ENCODE measurements at places on chromosomes 16 and 17.

GRCh38 chr17:11503308-11504035, 94.8 kb upstream of the DNAH9 start:
- DNase-seq, result no peak

- DNase-seq, result no peak
Observed at GRCh38 chr17:38550661-38551060, 55.1 kb downstream of the SRCIN1 start.

DNA sequence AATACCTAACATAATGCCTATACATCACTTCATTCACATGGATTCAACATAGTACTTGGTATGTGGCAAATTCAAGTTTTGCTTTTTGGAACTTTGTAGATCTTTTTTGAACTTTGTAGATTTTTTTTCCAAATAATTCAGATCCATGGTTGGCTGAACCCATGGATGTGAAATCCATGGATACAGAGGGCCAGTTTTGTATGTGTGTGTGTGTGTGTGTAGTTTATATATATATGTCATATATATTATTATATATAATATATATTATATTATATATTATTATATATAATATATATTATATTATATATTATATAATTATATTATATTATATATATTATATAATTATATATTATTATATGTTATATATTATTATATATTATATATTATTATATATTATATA, 28.4 kb downstream of the CLUAP1 start:
- no peak for DNase-seq

GRCh38 chr16:15538507-15538906, 104.1 kb downstream of the BMERB1 start:
- no peak for DNase-seq

DNA sequence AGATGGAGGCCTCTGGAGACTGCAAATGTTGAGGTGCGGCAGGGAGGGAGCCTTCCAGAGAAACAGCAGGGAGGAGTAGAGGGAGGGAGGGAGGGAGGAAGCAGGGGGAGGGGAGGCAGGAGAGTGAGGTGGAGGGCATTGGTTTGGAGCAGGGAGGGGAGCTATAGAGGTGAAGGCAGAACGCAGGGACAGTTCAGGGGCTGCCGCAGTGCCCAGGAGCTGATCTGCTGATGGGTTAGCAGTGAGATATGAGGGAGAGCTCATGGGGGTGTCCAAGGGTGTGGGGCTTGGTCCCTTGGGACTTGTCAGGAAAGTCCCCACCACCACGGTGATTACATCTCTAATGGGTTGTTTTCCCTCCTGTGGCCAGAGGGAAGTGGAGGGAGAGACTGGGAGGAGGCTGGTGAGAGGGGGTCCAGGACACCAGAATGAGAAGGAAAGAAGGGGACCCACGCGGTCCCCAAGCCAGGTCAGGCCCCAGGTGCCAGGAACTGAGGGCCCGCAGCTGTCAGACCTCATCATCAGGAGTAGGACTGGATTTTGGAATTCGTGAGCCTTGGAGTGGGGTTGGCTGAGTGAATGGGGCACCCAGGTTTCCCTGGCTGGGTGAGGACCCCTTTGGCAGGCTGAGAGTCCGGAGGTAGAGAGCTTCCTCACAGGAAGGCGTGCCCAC, 11.2 kb downstream of the CA4 start:
- no peak for DNase-seq

Data from NCI-H1436 treated with DMSO at 0.1 percent for 48 hours (cell line).